ENCODE measurements at places on chromosomes 7 and 10.

GRCh38 chr10:19904202-19904661 lies 88.0 kb downstream of the PLXDC2 start:
- no peak for DNase-seq

GRCh38 chr10:43027331-43027955 lies 49.4 kb upstream of the RET start:
- DNase-seq: no peak

- no peak for DNase-seq
Observed at GRCh38 chr10:37588299-37588698, 269.1 kb downstream of the ZNF248 start.

DNA sequence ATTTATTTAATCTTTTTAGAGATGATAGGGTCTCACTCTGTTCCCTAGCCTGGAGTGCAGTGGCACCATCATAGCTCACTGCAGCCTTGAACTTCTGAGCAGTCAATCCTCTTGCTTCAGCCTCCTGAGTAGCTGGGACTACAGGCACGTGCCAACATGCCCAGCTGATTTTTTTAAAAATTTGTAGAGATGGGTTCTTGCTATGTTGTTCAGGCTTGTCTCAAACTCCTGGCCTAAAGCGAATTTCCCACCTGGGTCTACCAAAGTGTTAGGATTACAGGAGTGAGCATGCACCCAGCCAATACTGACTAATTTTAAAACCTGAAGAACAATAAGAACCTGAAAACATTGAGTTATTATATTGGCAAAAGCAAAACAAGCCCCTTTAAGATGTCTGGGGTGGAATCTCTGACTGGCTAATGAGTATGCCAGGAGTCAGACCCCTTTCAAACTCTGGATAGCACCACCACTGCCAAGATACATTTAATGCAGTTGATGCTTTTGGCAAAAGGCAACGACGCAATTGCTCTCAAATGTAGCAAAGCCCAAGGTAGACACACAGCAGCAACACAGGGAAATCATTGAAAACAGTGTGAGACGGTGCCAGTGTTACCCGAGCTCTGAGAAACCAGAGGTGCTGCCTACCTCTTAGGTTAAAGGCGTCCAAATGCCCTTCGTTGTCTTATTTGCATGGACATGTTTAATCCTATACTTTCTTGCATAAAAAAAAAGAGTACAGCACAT lies 40.7 kb upstream of the TOMM7 start:
- DNase-seq: no peak

GRCh38 chr7:151796871-151797537 lies 79.9 kb downstream of the PRKAG2 start:
- no peak for DNase-seq
